ENCODE measurements at places on chromosomes 4 and X.

- DNase-seq: no peak
These were observed 427.5 kb downstream of the BCOR start for GRCh38 chrX:39670281-39670680.

DNA sequence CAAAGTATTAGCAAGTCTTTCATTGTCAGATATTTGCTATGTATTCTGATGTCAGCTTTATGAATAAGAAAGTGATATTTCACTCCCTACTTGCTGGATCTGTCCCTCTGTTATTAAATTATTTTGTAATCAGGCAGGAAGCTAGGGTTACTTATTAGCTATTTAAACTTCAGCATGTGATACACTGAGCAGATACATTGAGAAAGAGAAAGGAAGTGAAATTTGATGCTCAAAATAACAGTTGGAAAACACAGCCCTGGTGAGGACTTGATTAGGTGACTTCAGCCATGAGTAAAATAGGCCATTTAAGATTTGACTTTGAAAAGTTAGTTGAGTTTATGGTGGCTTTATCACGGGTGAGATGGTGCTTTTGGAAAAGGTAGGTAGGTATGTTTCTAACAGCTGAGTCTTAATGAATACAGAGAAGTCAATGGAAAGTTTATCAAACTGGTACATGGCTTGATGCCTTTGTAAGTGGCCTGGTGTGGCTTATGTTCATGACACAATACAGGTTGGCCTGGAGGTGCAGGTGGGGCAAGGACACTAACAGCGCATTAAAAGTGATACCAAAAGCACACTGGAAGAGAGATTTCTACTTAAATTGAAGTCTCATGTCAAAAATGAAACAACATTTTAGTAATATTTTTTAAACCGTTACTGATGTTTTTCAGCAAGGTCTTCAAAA, 321.2 kb upstream of the SPOCK3 start:
- DNase-seq: no peak

DNA sequence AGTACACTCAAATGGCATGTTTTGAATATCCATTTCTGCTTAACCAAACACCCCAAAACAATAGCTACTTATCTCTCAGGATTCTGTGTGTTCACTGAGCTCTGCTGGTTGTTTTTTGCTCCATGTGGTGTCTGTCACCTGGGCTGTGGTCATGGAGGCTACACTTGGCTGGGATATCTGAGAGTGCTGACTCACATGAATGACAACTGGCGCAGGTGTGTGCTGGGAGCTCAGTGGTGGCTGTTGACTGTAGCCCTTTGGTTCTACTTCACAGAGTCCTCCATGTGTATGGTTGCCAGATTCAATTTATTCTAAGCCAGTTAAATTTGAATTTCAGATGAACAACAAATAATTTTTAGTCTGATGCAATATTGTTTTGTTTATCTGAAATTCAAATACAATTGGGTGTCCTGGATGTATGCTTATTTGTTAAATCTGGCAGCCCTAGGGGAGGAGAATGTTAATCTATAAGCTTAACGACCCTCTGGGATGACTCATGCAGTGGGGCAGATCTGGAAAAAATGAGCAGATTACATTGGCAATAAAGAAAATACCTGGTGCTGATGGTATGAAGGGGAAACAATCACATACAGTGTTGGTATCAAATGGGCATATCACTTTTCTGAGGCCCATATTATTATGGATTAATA, 28.2 kb upstream of the TCEAL4 start:
- DNase-seq: no peak

- DNase-seq: no peak
These were observed 51.9 kb downstream of the ATP10D start for GRCh38 chr4:47536966-47537365.

DNA sequence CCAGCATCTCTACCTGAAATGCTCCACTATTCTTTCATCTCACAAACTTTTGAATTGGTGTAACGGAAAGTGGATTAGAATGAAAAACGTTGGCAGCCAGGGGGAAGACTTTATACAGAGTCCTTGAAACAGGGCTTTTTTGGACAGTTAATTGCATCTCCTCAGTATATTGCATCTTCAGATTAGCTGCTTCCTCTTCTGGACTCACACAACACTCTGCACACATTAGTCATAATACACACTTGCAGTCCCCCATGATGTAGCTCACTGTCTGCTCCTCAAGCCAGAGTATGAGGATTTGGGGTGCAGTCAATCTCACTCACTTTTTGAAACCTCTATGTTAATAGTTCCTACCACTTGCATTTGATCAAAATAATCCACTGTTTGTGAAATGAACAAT, 101.0 kb downstream of the ADGRA3 start:
- DNase-seq: no peak
